ENCODE measurements at places on chromosomes 6 and 20.

DNA sequence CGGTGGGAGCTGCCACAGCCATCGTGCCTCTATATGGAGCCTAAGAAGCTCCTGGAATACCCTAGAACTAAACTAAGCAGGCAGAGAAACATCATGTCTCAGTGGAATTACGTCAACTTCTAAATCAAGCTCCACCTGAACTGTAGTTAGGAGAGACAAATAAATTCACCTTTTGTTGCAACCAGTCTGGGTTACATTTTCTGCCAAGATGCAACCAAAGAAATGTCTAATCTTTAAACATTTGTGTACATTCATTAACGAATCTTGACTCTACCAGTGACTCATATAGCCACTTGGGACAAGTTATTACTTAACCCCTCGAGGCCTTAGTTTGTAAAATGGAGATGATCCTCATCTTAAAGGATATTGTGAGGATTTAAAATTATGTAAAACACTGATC, 8.9 kb downstream of the PTPRK start:
- no peak for DNase-seq

DNA sequence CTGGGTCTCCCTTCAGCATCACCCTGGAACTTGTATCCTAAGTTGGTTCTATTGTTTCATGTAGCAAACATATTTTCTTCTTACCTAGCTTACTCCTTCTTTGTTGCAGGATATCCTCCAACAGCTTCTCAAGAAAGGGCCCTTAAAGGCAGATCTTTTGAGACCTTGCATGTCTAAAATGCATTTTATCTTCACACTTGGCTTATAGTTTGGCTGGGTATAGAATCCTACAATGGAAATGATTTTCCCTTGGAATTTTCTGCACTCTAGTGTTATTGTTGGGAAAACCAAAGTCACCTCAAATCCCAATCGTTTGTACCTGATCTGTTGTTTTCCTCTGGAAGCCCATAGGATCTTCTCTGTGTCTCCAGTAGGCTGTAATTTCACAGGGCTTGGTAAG, 12.1 kb upstream of the TGM6 start:
- DNase-seq: no peak

DNA sequence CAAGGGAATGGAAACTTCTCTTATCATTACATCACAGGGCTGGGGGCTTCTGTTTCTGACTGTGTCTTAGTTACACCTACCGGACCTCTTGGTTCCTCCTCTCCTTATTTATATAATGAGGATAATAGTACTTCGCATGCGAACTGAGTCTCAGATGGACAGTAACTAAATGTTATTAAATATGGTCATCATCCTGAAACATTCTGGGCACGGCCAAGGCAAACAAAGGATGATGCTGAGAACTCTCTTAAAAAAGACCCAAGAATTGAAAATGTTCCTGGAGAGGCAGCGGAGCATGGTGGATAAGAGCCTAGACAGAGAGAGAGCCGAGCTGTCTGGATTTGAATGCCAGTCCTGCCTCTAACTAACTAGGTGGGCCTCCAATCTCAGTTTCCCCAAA, 119.8 kb upstream of the SASH1 start:
- no peak for DNase-seq

- no peak for DNase-seq
Observed at GRCh38 chr6:15246666-15247499, 1.0 kb downstream of the JARID2 start.

- peak; percentile 99 for DNase-seq
Observed at GRCh38 chr20:62642051-62642665, at the start of gene SLCO4A1. SLCO4A1 (plus strand) TSS chr20:62642503; CDS start chr20:62656455, 13,952 bp downstream.

GRCh38 chr6:56055081-56055704, 179.8 kb upstream of the BMP5 start:
- DNase-seq: no peak

GRCh38 chr6:56729719-56730118, 87.0 kb upstream of the DST start:
- no peak for DNase-seq

DNA sequence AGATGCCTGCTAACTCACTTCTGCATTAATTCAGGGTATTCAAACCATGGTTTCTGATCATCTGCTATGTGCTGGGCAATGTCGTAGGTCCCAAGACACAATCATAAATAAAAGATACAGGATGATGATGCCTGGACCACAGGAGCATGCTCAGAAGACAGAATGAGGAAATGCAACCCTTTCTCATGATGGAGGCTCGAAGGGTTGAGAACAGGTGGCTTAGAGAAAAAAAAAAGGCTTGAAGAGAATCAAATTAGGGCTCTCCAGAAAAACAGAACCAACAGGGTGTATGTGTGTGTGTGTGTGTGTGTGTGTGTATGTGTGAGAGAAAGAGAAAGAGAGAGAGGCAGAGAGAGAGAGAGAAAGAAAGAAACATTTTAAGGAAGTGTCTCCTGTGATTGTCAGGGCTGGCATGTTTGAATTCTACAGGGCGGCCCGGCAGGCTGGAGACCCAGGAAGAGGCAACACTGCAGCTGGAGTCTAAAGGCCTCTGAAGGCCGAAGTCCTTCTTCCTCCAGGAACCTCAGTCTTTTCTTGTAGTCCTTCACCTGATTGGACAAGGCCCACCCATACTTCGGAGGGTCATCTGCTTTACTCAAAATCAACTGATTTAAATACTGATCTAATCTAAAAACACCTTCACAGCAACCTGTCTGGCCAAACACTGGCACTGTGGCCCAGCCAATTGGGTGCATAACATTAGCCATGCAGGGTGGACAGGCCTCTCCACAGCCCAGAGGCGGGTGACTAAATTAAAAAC, 143.8 kb downstream of the ERMARD start:
- DNase-seq: no peak

DNA sequence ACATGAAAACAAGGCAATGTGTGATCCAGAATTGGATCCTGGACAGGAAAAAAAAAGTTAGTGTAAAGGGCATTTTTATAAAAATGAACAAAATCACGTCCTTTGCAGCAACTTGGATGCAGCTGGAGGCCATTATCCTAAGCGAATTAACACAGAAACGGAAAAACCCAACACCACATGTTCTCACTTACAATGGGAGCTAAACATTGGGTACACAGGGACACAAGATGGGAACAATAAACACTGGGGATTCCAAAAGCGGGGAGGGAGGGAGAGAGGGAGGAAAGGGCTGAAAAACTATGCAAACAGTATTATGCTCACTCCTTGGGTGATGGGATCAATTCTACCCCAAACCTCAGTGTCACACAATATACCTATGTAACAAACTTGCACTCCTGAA, 91.4 kb upstream of the BTBD3 start:
- DNase-seq: no peak

GRCh38 chr6:43667245-43668150, 20.1 kb downstream of the MRPS18A start:
- DNase-seq: peak; percentile 82

GRCh38 chr6:31113861-31114540, 599 bp upstream of the PSORS1C1 start:
- no peak for DNase-seq

DNA sequence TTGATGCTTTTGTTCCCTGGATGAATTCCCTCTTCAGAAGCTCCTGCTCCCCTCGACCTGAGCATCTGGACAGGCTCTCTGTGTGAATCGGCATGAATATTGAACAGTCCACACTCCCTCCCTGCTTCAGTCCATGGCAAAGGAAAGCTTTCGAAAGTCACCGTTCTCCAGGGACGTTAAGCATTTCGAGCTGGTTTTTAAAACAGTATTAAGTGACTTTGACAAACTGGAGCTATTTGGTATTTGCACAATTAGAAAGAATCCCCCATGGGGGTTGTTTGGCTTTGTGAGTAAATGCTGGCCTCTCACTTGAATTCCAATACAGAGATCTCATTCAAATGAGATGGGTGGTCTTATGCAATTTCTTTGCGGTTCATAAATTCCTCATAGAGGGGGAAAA, 85.3 kb upstream of the TIAM2 start:
- no peak for DNase-seq

DNA sequence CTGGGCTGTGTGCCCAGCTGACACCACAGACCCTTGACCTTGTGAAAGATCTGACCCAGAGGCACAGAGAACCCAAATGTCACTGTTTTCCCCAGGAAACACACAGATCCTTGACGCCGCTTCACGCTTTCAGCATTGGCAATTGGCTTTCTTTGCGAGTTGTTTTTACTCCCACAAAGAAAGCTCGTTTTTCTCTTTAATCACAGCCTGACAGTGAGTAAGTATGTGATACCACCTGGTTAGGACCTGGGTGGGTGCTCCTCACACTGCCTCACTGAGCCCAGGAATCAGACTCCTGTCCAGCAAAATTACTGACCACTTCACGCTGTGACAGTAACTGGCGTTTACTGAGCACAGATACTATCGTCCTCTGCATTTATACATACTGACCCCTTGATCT, 13.0 kb downstream of the RPL10A start:
- no peak for DNase-seq

GRCh38 chr6:113909224-113909856, 52.2 kb downstream of the MARCKS start:
- peak; percentile 50 for DNase-seq

DNA sequence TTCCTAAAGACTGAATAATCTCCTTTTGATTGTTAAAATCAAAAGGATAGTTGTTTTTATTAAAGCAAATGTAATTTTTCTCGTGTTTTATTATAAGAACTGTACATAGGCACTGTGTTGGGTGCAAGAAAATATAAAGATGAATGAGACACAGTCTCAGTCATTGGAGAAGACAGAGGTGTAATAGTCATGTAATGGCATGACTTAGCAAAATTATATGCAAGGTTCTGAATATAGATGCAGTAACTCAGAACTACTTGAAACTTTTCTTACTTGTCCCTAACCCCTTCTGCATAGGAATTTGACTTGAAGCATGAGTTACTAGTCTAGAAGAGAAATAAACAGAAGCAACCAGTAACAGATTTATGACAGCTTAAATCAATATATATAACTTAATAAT, 14.9 kb downstream of the WTAP start:
- no peak for DNase-seq

All from GM20000 (cell line).